ENCODE measurements at places on chromosomes 16 and 17.

DNA sequence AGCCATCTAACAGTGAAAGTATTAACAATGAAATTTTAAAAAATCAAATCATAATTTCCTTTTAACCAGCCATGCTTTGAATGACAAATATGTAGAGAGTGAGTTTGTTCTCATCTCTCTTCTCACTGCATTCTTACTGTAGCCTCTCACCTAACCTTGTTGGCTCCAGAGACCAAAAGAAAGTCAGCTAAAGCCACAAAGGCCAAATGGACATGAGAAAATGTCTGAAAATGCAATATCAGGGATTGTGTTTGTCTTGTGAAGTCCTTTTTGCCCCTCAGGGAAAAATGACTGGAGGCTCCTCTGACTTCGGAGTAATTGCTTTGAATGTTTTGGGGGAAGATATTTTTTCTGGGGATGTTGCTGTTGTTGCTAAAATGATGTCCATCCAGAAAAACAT lies 166.3 kb downstream of the SLC39A11 start:
- no peak for DNase-seq

DNA sequence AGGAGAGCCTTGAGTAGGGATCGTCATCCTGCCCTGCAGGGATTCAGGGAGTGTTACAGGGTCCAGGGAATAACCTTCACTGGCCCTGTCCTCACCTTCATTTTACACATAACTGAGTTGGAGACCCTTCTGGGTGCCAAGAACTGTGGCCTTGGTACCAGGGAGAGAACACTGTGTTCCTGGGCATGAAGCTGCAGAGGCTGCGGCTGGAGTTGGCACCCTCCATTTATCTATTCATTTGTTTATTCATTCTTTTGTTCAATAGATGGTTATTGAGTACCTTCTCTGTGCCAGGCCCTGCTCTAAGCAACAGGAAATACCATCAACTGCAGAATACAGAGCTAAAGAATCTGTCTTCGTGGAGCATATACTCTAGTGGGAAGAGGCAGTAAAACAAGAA lies 6.7 kb downstream of the ABCC3 start:
- no peak for DNase-seq

- DNase-seq = no peak
These were observed 4.0 kb downstream of the AKTIP start for GRCh38 chr16:53498984-53499383.

- no peak for DNase-seq
These were observed 17.6 kb downstream of the CASC3 start for GRCh38 chr17:40157973-40158372.

DNA sequence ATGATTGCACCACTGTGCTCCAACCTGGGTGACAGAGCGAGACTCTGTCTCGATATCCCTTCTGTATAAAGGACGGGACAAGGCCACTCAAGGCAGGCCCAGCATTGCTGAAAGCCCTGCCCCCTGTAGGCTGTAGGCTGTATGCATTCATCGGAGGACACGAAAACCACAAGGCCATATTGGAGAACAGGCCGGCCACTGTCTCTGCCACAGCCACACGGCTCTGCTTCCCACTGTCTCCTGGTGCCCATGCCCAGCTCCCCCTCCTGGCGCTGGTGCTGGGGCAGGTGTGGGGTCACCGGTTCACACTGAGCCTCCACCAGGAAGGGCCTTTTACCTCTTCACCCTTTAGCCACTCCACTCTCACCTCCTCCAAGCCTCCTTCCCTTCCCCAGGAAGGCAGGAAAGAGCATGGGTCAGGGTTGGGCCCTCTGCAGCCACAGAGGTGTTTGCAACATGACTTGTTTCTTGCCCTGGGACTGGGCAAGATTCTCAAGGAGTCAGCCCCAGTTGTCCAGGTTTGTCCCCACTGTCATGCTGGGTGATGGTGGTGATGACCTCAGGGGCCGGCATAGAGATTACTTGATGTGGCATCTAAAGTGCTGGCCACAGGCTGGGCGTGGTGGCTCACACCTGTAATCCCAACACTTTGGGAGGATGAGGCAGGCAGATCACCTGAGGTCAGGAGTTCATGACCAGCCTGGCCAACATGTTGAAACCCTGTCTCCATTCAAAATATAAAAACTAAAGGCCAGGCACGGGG lies 5.3 kb upstream of the NTN3 start:
- DNase-seq = no peak

DNA sequence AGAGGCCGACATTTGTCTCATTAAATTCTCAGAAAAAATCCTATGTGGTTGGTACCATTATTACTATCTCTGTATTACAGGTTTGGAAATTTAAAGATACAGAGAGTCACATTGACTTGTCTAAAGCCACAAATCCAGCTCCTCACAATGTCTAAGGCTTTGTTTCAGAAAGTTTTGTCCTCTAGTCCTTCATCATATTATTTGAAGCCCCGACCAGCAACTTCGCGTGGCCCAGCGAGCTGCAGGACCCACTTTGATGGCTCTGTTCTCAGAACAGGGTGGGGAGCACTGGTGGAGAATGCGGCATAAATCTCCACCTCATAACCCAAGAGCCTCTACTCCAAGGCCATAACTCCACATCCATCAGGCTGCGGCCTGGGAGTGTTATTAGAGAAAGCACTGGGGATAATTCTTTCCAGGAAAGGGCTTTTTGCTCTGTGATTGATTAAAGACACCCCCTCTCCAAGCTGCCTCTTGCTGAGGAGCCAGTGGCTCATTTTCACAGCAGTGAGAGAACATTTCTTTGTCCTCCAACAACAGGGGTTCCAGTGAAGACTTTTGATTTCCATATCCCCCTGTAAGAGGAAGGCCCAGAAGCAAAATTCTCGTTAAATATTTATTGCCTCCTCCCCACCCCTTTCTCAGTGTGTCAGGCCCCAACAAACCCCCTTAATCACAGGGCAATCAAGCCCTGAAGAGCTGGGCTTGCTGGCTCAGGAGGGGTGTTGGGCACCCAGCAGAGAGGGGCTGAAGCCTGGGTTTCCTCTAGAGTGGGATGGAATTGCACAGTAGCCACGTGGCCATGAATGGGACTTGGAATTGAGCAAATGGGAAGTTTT lies 113.7 kb upstream of the CDH11 start:
- DNase-seq = no peak

DNA sequence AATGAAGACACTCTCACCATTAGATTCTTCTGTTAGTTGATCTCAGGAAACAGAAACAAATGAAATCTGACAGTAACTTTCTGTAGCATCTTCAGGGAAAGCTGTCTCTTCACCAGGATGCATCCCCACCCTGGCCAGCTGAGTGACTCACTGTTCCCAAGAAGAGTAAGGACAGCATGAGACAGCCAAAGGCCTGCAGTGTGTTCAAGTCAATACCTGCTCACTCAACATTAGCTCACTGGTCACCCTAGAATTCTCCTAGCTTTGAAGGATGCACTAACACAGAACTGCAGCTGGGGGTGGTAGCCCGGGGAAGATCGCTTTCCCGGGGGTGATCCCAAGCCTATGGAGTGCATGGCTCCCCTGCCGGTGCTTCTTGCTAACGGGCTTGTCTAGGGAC lies 28.2 kb upstream of the CLEC18B start:
- no peak for DNase-seq

- no peak for DNase-seq
These were observed 10.5 kb downstream of the TIMM22 start for GRCh38 chr17:1007310-1008007.

- no peak for DNase-seq
These were observed 3.6 kb downstream of the CHD9 start for GRCh38 chr16:53058441-53058840.

DNA sequence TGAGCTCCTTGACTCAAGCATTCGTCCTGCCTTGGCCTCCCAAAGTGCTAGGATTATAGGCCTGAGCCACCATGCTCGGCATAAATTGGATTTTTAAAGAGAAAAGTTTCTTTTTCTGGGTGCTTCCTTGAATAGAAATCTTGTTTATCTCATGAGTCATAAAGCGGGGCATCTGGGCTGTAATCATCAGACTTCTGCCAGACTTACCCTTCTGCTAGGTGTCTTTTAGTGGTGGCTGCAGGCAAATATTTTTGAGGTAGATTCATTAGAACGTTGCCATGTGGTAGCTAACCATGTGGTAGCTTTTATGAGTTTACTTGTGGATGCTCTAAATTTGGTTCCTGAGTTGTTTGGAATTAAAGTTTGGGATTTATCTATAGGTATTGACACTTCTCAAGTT lies 13.4 kb downstream of the PGS1 start:
- no peak for DNase-seq

DNA sequence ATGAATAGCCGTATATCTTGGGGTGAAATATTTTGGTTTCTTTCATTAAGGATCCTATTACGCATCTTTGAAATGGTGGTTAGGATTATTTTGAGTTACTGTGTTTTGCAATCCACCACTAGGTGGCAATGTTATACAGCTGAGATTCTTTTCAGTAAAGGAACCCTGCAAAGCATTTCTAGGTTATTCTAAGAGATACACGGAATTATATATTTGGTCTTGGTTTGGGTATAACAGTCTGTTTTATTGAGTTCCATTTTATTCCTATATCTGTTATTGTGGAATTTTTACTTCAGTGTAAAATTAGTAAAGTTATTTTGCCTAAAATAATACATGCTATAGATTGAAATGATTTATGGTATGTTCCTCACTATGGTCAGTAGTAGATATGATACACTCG lies 62.9 kb upstream of the CPHXL start:
- DNase-seq = no peak

DNA sequence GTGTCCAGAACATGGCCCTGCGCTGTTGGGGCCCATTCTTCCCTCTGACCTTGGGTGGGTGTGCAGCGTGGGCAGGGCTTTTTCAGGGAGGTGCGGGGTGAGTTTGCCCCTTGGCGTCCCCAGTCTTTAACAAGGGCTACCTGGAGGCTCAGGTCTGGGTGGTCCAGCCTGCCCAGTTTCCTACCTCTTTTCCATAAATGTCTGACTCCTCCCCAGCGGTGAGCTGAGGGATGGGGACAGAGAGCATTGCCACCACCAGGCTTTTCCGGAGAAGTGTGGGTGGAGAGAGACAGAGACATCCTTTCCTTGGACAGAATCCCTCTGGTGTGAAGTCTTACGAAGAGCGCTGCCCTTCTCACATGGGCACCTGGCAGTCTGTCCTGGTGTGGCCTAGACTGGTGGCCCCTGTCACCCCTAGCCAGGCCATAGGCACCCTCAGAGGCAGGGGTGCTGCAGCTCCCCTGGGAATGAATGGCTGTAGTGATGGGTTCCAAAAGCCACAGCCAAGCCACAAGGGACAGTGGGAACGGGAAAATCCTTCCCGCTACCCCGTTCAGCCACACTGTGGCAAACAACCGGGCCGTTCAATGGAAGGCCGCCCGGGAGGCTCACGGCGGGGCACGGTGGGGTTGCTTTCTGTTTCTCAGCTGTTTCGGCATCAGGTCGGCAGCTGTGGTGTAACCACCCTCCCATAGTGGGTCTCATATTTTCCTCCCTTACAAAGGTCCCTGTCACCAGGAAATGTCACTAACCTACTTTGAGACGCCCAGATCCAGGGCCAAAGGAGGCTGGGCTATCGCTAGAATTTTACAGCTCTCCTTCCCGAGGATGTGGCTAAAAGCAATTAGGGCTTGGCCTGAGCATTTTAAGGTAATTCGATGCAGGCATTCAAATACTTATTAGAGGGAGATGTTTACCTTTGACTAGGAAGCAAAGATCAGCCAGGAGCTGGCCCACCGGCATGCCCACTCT lies 61.9 kb upstream of the GSE1 start:
- no peak for DNase-seq

GRCh38 chr16:1159973-1160772 lies 7.3 kb downstream of the CACNA1H start:
- peak; percentile 76 for DNase-seq

DNA sequence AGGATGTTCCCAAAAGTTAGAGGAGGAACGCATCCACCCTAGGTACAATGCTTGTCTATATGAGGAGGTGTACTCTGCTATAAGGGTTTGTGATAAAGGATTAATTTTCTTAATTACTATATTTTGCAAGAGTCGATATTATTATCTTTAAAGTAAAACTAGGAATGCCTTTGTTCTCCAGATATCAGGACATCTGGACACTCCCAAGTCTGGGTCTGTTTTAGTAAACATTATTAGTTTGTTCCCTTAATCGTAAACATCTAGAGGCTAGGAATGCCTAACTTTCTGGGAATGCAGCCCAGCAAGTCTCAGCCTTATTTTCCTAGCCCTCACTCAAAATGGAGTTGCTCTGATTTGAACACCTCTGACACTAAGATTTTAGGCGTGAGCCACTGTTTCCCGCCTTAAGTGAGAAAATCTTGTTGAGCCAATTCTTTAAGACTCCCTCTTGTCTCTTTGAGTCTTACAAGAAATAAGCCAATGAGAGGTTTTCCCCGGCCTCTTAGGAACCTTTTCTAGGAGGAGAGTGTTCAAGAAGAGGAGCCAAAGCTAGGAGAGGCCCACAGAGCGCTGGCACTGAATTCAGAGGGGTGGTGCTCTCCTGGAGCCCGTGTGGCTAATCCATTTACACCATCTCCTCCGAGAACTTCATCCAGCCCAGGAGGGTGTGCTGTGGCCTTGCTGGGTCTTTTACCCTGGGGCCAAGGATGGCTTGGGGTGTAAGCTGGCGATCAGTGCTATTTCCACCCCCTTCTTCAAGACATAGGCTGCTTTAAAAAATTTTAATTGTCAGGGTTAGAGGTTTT lies 40.9 kb downstream of the SMARCE1 start:
- DNase-seq = no peak

DNA sequence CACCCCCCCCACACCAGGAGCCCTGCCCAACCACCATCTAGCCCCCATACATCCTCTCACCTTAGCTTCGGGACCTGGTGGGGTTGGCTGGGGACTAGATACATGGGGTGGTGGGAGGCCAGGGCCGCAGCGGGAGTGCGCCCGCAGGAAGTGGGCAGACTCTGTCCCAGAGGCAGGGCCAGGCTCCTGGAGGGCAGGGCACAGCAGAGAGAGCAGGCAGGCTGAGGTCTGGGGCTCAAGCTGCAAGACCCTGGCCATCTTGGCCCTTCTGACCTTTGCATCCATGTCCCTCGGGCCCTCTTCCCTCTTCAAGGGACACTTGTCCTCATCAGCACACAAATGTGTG lies 2.7 kb downstream of the ENKD1 start:
- DNase-seq = no peak

- DNase-seq = no peak
These were observed 61.9 kb downstream of the KLHDC4 start for GRCh38 chr16:87703835-87704375.

DNA sequence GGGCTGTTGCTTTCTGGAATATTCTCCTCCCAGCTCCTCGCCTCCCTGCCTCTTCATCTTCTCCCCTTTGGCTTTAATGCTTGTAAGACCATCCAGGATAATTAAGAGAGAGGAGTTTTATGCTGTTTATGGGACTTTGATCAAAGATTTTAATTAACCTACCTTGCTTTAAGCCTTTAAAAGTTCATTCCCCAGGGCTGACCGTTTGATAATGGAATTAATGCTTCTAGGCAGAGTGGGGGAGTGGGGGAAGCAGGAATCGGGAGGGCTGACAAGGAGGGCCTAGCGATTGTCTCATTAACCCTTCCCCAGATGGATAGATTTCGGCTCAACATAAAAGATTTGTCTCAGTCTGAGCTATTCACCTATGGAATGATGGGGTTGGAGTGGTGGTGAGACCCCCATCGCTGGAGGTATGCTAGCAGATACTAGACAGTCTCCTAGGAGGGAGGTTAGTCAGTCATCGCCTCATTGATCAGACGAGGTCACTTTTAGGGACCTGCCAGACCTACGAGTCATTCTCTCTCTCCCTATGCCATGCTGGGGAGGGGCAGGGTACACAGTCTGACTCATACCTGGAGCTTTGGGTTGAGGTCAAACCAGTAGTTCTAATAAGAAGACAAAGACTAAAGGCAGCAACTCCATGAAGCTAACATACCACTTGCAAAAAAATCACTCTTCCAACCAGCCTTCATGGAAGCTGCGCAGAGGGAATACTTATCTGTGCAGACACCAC lies 236.6 kb upstream of the NLRP1 start:
- DNase-seq = no peak

All from dorsolateral prefrontal cortex (tissue), 122 donors.